ENCODE measurements at places on chromosomes 6 and 20. TPM values are rescaled to one million over a fixed set of nuclear protein-coding genes. Genes with fewer than 3 reads are reported as not detected.

The CASS4 gene
- 3.3 TPM for total RNA-seq

GRCh38 chr20:60240415-60240814 lies 282.2 kb downstream of the CDH26 start:
- DNase-seq: no peak
- no peak overlapping the region for H3K27ac ChIP-seq
- no peak overlapping the region for H3K4me3 ChIP-seq

The LINC00237 gene
- not detected for total RNA-seq

DNA sequence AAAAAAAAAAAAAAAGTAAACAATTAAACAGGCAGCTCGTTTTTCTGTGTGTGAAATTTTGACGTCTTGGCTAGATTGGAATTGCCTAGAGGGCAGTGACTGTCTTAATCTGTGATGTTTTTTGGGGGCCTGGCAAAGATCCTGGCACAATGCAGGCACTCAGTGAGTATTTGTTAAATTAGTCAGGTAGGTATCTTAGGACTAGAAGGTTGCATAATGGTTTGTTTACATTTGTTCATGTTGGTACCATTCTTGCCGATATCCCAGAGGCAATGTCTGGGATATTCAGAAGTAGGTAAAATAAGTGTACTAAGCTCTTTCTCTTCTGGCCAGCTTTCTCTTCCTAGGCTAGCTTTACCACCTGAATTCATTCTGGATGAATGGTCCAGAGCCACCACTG lies 2.5 kb downstream of the AAR2 start:
- no peak for DNase-seq
- H3K27ac ChIP-seq: no peak overlapping the region
- H3K36me3 ChIP-seq: peaks cover 31% of the 10 kb centered on the region
- no peaks in the 10 kb centered on the region for H3K27me3 ChIP-seq
- H3K4me1 ChIP-seq: peaks cover 5% of the 10 kb centered on the region

DNA sequence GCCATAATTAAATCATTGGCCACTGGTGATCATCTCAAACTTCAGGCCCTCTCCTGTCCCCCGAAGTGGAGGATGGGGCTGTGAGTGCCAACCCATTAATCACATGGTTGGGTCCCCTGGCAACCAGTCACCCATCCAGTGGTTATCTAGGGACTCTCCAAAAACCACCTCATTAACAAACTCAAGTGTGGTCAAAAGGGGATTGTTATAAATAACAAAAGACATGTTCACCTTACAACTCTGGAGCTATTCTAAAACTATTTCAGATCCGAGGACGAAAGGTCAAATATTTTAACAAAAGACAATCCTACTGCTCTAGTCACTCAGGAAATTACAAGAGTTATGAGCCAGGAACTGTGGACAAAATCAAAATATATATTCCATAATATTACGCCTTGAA lies 95.5 kb upstream of the PRND start:
- H3K27me3 ChIP-seq: no peaks in the 10 kb centered on the region
- no peaks in the 10 kb centered on the region for H3K4me1 ChIP-seq
- DNase-seq: no peak
- no peaks in the 10 kb centered on the region for H3K36me3 ChIP-seq
- H3K27ac ChIP-seq: no peak overlapping the region
- no peak overlapping the region for H3K4me3 ChIP-seq

DNA sequence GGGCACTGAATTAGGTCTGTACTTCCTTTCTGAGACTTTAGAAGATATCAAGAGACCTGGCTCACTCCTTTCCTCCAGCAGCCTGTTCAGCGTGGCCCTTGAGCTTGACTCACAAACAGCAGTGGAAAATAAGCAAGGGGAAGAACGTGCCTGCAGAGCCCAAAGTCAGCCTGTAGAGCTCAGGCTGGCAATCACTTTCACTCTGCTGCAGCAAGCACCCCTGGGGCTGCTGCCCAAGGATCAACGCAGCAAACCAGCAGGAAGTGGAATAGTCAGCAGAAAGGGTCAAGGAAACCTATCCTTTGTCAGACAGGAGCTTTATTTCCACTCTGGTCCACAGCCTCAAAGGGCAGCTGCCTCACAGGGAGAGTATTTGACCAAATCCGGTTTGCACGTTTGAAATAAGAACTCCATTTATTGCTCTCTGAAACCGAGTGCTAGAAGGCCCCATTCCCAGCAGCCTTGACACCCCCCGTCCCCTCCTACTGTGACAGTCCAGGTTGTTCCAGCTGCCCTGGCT lies 77.4 kb downstream of the PRDM1 start:
- H3K36me3 ChIP-seq: no peaks in the 10 kb centered on the region
- no peaks in the 10 kb centered on the region for H3K27me3 ChIP-seq
- peak overlapping the region; percentile 81 for H3K27ac ChIP-seq
- peaks cover 15% of the 10 kb centered on the region for H3K4me1 ChIP-seq
- peak; percentile 63 for DNase-seq
- H3K4me3 ChIP-seq: no peak overlapping the region

DNA sequence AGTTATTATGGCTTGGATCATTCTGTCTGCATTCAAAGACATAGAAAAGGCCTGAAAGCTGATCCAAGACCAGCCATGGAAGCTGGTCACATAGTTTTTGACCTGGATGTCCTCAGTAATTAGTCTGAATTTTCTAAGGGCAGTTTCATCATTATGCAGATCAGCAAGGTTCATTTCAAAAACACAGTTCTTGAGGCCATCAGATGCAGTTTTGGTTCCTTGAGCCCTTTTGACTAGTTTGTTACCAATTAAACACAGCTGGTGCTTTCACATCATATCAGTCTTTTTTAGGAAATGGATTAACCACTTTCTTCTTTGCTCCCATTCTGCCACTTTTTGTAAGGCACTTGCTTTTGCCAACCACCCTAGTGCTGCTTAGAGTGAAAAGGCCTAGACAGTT lies 129.4 kb downstream of the NCOA3 start:
- H3K27me3 ChIP-seq: no peaks in the 10 kb centered on the region
- H3K4me3 ChIP-seq: no peak overlapping the region
- no peak for DNase-seq
- no peaks in the 10 kb centered on the region for H3K36me3 ChIP-seq

The GPR6 gene
- total RNA-seq: not detected

DNA sequence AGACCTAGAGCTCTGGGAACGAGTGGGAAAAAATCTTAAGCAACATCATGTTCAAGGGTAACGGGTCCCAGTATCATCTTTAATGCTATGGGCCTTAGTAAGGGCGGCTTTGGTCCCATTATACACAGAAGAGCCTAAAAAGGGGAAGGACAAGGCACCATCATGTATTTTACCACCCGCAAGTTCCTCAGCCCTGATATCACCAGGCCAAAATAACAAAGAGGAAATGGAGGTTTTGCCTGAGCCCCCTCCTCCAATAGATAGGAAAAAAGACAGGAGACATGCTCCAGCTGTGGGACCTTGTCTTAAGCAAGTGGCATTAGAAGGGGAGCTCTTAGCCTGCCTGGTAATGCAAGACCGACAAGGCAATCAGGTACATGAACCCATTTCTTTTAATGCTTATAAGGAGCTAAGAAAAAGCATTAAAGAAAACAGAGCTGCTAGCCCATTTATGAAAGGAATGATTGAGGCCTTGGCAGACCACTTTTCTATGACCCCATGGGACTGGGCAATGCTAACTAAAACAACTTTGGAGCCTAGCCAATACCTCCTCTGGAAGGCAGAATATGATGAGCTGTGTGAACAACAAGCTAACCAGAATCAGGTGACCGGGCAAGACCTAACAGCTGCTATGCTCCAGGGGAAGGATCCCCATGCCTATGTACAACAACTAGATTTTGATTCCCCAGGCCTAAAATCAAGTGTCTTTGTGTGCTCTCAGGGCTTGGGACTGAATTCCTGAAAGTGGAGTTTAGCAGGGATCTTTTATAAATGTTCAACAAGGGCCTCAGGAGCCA lies 23.2 kb downstream of the HLA-DPA1 start:
- no peaks in the 10 kb centered on the region for H3K4me1 ChIP-seq
- no peaks in the 10 kb centered on the region for H3K36me3 ChIP-seq
- no peak for DNase-seq
- no peaks in the 10 kb centered on the region for H3K27me3 ChIP-seq
- no peak overlapping the region for H3K4me3 ChIP-seq
- no peak overlapping the region for H3K27ac ChIP-seq

All from Peyer's patch (tissue), 4 donors.